ENCODE measurements at places on chromosomes 2 and 18.

GRCh38 chr18:28650860-28651259 is 473.9 kb upstream of the CDH2 start:
- DNase-seq = no peak

- DNase-seq = no peak
Measured at GRCh38 chr18:519019-519879, 18.7 kb upstream of the COLEC12 start.

DNA sequence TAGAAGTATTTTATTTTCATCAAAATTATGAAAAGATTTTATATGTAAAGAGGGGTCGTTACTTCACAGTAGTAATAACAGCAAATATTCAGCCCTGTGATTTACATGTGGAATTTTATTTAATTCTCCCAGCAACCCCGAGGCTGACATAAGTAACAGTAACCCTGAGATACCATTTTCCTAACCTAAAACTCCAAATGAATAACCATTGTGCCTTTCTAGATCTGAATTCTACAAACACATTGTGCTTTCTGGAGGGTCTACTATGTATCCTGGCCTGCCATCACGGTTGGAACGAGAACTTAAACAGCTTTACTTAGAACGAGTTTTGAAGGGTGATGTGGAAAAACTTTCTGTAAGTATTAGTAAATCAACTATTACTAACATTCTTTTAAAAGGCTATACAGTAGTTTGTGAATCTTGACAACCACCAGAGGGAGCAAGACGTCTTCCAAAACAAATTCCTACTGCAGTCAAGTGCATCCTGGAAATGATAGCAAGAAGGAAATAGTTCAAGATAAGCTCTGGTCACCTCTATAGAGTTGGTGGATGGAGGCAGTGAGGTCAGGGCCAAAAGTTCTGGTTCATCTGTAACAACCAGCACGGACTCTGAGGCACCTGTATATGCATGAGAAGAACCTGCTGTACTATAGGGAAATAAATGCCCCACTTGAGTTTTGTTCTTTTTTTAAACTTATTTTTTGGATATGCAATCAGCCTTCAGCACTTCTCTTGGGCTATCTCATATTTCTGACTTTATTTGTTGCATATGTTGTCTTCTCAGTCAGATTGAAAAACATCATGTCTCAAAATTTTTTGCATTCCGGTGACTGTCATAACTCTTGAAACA is 37.4 kb downstream of the ACTR2 start:
- DNase-seq = no peak

GRCh38 chr2:102258386-102259074 is 52.8 kb upstream of the IL1RL1 start:
- DNase-seq = no peak

DNA sequence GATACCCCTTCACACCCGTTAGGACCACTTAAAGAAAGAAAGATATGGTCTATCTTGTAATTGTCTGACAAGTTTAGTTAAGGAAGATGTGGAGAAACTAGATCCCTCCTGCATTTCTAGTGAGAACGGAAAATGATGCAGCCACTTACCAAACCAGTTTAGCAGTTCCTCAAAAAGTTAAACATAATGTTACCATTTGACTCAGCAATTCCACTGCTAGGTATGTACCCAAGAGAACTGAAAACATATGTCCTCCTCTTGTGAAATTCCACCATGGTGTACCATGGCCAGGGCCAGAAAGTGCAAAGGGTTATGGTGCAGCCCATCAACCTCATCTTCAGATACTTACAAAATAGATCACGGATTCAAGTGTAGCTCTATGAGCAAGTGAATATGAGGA is 79.0 kb upstream of the ID2 start:
- DNase-seq = no peak

GRCh38 chr2:164510895-164511294 is 110.4 kb downstream of the GRB14 start:
- no peak for DNase-seq

- no peak for DNase-seq
Measured at GRCh38 chr2:122422384-122422991, 667.0 kb downstream of the TSN start.

DNA sequence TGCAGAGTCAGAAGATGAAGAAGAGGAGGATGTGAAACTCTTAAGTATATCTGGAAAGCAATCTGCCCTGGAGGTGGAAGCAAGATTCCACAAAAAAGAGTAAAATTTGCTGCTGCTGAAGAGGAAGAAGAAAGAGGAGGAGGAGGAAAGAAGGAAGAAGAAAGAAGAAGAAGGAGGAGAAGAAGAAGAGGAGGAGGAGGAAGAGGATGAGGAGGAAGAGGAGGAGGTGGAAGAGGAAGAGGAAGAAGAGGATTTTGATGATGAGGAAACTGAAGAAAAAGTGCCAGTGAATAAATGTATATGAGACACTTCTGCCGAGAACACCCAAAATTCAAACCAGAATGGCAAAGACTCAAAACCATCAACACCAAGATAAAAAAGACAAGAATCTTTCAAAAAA is 20.9 kb upstream of the TAF4B start:
- DNase-seq = no peak

DNA sequence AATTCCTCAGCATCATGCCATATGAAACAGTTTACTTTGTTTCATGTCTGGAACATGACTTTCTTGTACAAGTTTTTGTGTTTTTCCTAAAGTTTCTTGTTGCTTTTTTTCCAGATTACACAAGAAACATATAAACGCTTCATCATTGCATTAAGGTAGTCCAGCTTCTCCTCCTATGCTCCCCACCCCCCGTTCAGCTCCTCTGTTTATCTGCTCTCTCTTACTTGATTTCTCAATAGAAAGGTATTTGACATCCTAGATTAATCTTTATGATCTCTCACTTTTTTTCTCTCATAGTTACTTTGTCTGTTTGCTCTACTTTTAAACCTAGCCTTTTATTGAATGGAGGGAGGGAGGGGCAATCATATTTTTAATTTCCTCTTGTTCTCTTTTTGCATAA is 25.4 kb downstream of the SLC40A1 start:
- DNase-seq = no peak

DNA sequence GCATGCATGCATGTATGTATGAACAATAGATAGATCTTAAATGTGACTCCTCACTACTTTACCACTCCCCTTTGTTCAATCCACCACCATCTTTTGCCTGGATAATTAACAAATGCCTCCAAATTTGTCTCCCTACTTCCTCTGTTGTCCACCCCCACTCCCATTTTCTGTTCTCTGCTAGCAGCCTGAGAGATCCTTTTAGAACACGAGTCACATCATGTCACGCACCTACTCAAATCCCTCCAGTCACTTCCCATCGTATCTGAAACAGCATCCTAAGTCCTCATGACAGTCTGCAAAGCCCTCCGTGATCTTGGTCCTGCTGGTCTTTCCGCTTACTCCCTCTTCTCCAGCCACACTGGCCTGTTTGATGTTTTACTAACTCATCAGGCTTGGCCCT is 527.3 kb downstream of the EPHA4 start:
- no peak for DNase-seq

DNA sequence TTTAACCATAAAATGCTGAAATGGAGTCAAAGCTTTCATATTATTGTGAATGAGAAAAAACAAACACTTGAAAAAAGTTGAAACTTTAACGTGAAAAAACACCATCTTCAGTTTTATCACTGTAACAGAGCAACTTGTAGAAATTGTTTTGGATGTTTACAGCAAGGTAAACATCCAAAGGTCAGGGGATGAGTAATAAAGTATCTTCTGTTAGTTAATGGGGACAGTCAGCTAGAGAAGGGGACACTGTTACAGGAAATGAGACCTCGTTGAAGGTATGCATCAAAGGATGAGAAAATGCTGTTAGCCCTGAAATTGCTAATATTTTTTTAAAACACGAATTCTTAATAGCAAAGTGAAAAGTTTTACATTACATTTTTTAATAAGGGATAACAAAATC is 2.9 kb downstream of the RHBDD1 start:
- no peak for DNase-seq

GRCh38 chr2:40436093-40436475 is 15.8 kb downstream of the SLC8A1 start:
- DNase-seq = no peak

Data from effector CD8-positive, alpha-beta T cell (primary cell).